Skin of body (tissue), 3 donors: ENCODE measurements at places on chromosomes 2 and 18.
A peak's percentile ranks its signal among the peaks of the same experiment; 100 is the strongest.

- peak; percentile 18 for DNase-seq
Measured at GRCh38 chr2:11930211-11930761, 183.9 kb downstream of the LPIN1 start.

DNA sequence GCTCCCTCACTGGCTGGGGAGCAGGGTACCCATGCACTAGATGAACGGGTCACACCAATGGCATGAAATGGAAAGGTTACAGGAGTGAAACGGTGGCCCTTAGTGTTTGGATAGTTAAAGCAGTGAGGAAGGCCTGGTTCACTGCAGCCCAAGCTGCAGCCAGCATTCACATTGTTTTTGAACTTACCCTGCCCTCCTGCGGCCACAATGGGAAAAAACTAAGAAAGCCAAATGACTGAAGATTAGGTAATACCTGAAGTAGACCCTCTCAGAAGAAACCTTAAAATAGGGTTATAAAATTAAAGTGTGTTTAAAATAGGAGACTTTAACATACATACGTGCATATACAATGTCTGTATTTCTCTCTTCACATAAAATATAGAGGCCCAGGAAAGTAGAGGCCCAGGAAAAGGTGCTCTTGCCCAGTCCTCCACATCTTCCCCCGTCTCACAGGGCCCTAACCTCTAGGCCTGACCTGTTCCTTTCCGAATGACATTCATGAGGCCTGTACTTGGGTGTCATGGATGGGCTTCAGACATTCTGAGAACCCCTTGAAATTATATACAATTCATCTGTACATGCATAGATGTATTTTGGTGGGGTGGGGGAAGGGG, 33.3 kb downstream of the DOK1 start:
- peak; percentile 50 for DNase-seq

GRCh38 chr2:636641-637405, 40.4 kb downstream of the TMEM18 start:
- peak; percentile 66 for DNase-seq

DNA sequence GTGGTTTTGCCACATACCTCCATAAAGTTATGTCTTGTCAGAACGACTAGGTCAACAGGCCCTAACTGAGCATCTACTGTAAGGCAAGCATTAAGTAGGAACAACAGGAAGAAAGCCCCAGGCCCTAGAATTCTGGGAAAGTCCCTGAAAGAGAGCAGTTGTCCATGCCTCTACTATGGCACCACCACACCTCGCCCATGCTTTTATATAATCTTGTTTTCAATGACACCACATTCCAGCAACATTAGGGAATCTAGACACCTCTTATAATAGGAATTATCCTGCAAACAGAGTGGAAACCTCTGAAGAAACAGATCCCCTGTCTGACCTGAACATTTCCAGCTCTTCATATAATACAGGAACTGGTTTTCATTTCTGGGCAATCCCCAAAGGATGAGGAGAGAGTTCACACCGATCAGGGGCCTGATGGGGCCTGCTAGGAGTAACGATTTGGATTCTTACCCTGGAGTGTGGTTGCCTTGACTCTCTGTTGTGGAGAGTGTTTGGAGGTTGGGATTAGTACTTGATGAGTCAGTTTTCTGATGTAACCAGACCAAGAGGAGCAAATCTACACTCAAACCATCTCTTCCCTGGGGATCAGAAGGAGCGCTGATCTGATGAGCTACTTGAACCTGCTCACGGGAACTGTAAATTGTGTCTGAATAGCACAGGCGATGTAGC, 31.9 kb upstream of the CEP68 start:
- DNase-seq, result no peak

DNA sequence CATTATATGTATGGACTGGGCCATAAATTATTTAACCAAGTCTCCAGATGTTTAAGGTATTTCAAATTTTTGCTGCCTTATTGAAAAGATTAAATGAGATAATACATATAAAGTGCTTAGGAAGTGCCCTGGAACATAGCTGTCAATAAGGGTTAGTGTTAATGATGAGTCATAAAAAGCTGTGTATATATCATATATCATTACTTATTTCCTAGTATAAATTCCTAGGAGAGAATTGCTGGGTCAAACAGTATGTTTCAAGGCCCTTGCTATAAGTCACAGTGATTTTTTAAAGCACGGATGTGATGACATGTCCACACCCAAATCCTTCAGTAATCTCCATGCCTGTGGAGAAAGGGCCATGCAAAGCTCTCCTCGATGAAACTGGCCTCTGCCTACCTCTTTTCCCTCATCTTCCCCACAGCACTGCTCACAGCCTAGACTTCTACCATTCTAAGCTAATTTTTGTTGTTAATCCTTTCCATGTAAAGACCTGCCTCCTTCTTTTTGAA, 8.5 kb downstream of the ZNF2 start:
- no peak for DNase-seq

- DNase-seq, result no peak
Measured at GRCh38 chr2:67927501-67927900, 135.3 kb downstream of the C1D start.

GRCh38 chr18:9353596-9353995, 19.0 kb downstream of the TWSG1 start:
- no peak for DNase-seq

- no peak for DNase-seq
Measured at GRCh38 chr2:28602751-28603639, 107.1 kb downstream of the PLB1 start.

GRCh38 chr2:99857372-99857771, 285.0 kb downstream of the AFF3 start:
- no peak for DNase-seq
